Stimulated activated CD4-positive, alpha-beta T cell treated with anti-CD3 and anti-CD28 coated beads, TNF-alpha, amount 100 ng/mL, for 1 hour (primary cell): ENCODE measurements at places on chromosomes 13 and 19.

DNA sequence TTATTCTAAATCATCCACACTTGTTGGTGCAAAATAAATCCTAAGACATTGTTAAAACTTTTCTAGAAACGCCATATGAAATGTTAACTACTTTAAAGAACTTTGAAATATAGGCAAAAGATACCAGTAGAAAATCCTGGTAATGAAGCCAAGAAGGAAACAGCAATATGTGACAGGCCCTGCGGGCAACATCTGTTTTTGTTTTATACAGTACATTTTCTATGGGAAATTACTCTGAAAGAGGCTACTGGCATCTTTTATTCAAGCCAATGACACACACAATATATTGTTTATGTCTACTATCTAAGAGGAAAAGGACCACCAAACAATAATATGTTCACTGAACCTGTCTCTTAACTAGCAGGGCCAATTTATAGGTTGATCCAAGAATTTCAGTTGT lies 829.7 kb downstream of the PCDH17 start:
- no peak for DNase-seq

DNA sequence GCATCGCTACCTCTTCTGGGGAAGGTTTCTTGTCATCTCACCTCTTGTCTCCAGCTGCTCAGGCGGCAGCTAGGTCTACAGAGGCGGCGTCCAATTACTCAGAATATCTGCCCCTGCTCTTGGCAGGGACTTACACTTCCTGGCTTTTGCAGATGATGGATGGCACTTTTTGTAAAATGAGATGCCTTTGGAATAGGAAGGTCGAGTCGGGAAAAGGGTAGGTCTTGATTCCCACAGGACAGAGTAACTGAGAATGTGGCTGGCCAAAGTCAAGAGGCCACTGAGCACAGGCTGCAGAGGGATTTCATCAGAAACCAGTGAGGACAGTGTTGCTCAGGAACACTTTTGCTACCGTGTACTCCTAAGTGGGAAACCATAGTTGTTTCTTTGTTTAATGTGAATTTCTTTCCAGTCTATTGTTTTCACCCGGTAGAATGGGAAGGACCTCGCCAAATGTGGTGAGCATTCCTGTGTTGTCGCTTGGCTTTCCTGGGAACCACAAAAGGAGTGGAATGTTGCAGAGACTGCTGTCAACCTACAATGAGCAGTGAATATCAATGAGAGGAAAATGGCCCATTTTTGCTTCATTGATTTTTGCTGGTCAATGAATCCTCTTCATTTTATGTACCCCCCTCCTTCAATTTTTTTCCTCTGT lies 383.7 kb downstream of the HS6ST3 start:
- no peak for DNase-seq

- no peak for DNase-seq
Measured at GRCh38 chr13:46615888-46616531, 63.0 kb downstream of the LRCH1 start.

GRCh38 chr19:17950310-17951156 lies 16.4 kb upstream of the KCNN1 start:
- DNase-seq: no peak

GRCh38 chr19:49763230-49763629 lies at the start of gene TSKS:
TSKS (minus strand) TSS chr19:49763306; CDS start chr19:49763247, 59 bp downstream.
- DNase-seq: no peak

DNA sequence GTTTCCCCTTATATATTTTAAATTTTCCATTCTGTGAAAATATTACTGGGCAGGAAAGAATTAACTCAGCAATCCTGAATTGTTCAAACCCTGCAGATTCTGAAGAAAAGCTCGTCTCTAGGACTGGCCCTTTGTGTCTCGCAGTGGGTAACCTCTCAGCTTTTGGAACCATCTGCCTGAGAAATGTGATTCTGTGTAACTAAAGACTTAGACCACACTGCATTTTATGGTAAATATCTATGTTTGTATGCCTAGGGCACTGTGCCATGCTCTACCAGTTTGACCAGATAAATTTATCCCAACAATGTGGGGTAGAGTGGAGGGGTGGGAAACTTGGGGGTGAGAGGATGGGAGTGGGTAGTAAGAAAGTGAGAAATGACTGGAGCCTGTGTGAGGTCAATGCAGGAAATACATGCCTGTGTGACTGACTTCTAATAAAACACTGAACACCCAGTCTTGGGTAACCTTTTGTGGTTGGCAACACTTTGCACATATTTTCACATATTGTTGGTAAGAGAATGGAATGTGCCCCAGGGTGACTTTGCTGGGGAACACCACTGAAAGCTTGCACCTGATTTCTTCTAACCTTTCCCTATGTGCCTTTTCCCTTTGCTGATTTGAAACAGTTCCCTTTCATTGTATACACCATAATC lies 1181.9 kb downstream of the OLFM4 start:
- DNase-seq: no peak
